Activated T-cell treated with anti-CD3 and anti-CD28 coated beads, Interleukin-2, amount 50 U/mL, for 72 hours (primary cell): ENCODE measurements at places on chromosomes 13 and 19. TPM values are rescaled to one million over a fixed set of nuclear protein-coding genes. Genes with fewer than 3 reads are reported as not detected.
A peak's percentile ranks its signal among the peaks of the same experiment; 100 is the strongest.

- H3K4me3 ChIP-seq = no peak overlapping the region
- H3K27ac ChIP-seq = no peak overlapping the region
- H3K27me3 ChIP-seq = no peaks in the 10 kb centered on the region
- peaks cover 14% of the 10 kb centered on the region for H3K4me1 ChIP-seq
- DNase-seq = no peak
These were observed 324.9 kb downstream of the FOXO1 start for GRCh38 chr13:40341501-40341900.

DNA sequence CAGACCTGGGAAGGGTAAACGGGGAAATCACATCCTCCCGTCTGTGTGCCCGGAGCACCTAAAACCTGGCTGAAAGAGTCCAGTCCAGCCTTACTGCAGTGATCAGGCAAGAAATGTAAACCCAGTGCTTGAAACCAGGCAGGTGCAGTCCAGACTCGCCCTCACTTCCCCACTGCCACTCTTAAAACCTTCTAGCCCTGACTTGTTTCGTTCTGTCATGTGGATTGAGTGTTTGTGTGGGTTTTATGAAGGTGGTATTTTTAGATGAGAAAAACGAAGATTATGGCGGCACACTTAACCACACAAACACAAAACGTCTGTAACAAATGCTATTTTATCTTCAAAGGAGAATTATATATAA, 839 bp upstream of the CKAP2 start:
- H3K4me1 ChIP-seq = peaks cover 41% of the 10 kb centered on the region
- H3K27ac ChIP-seq = peak overlapping the region; percentile 80
- peaks cover 2% of the 10 kb centered on the region for H3K36me3 ChIP-seq
- DNase-seq = peak; percentile 22
- peak overlapping the region; percentile 91 for H3K4me3 ChIP-seq

Gene CELF5
- total RNA-seq = 0.42 TPM

- DNase-seq = no peak
- no peaks in the 10 kb centered on the region for H3K4me1 ChIP-seq
- H3K27ac ChIP-seq = no peak overlapping the region
- H3K4me3 ChIP-seq = no peak overlapping the region
- H3K27me3 ChIP-seq = no peaks in the 10 kb centered on the region
These were observed 209.6 kb downstream of the OLFM4 start for GRCh38 chr13:53238261-53238660.

- H3K27ac ChIP-seq = no peak overlapping the region
- H3K36me3 ChIP-seq = no peaks in the 10 kb centered on the region
- H3K4me1 ChIP-seq = no peaks in the 10 kb centered on the region
- H3K4me3 ChIP-seq = no peak overlapping the region
- no peak for DNase-seq
These were observed 103.6 kb upstream of the MYO16 start for GRCh38 chr13:108525827-108526226.

DNA sequence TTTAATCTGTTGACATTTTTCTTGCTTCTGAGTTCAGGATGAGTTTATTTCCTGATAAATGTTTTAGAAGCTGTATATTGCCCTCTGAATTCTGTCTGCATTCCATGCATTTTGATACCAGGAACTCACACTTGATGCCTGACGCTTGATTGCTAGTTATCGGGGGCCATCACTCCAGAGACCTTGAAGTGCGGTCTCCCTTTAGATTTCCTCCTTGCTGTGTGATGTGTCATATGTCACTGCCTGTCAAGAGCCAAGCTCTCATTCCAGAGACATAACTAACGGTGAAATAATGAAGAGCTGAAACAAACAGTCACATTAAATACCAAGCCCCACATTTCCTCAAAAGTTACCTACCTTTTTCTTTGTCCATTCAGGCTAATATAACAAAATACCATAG, 155.5 kb downstream of the TNFSF13B start:
- no peak for DNase-seq
- no peaks in the 10 kb centered on the region for H3K27me3 ChIP-seq
- no peak overlapping the region for H3K27ac ChIP-seq
- no peak overlapping the region for H3K4me3 ChIP-seq

Gene AP1M1
- 112 TPM for total RNA-seq

Gene PTH2
- total RNA-seq = not detected

DNA sequence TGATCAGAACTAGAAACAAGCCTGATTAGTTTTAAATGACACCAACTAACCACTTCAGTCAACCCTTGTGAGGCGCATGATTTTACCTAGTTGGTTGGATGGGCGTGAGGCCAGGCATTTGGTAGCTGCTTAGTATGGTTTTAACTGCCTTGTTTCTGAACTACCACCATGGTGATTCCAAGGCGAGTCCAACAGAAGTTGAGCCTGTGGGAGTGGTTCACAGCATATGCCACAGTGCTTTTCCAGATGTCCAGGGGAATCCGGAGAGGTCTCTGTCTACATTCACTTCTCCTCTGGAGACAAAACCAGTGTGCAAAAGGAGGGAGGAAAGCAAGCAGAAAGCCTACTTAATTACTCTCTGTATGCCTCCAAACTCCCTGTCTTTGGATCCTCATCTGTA, 524.1 kb downstream of the GPC6 start:
- no peaks in the 10 kb centered on the region for H3K36me3 ChIP-seq
- peaks cover 12% of the 10 kb centered on the region for H3K27me3 ChIP-seq
- no peak for DNase-seq
- H3K4me1 ChIP-seq = no peaks in the 10 kb centered on the region
- H3K27ac ChIP-seq = no peak overlapping the region
- H3K4me3 ChIP-seq = no peak overlapping the region

GRCh38 chr19:39641773-39642172, 13.9 kb upstream of the LGALS16 start:
- peaks cover 72% of the 10 kb centered on the region for H3K27me3 ChIP-seq
- H3K4me1 ChIP-seq = no peaks in the 10 kb centered on the region
- no peak for DNase-seq
- no peak overlapping the region for H3K4me3 ChIP-seq
- no peaks in the 10 kb centered on the region for H3K36me3 ChIP-seq

Gene ZNF729
- total RNA-seq = not detected

DNA sequence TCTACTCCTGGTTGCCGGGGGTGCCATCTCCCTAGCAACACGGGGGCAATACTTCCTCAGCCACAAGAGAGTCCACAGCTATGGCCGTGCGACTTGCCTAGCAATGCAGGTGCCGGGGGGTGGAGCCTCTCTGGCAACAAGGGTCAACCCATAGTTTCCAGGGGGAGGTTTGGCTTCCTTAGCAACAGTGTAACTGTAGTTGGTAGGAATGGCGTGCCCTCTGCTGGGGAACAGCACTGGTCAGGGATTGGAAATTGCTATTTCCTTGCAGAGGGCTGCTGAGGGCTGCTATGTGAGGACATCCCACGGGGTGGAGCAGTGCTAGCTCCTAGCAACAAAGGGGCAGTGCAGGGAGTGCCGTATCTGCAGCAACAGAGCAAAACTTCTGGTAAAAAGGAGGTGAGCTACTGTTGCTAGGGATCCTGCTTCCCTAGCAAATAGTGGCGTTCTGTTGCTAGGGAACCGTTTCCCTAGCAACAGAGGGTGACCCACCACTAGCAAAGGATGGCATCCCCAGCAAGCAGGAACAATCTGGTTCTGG, 7.0 kb upstream of the TMC4 start:
- H3K4me1 ChIP-seq = no peaks in the 10 kb centered on the region
- peaks cover 7% of the 10 kb centered on the region for H3K36me3 ChIP-seq
- H3K27me3 ChIP-seq = no peaks in the 10 kb centered on the region
- no peak overlapping the region for H3K4me3 ChIP-seq
- no peak for DNase-seq
- no peak overlapping the region for H3K27ac ChIP-seq

Gene ETV2
- 1.7 TPM for total RNA-seq

- no peaks in the 10 kb centered on the region for H3K36me3 ChIP-seq
- H3K4me1 ChIP-seq = no peaks in the 10 kb centered on the region
- no peaks in the 10 kb centered on the region for H3K27me3 ChIP-seq
- no peak overlapping the region for H3K4me3 ChIP-seq
These were observed 793.7 kb upstream of the PRR20A start for GRCh38 chr13:56347014-56347413.

GRCh38 chr13:19794631-19795030, 11.9 kb upstream of the PSPC1 start:
- H3K4me3 ChIP-seq = no peak overlapping the region
- no peaks in the 10 kb centered on the region for H3K27me3 ChIP-seq
- no peak for DNase-seq
- H3K27ac ChIP-seq = no peak overlapping the region
- no peaks in the 10 kb centered on the region for H3K36me3 ChIP-seq

Gene SBK2
- total RNA-seq = not detected

- DNase-seq = peak; percentile 91
- H3K36me3 ChIP-seq = no peaks in the 10 kb centered on the region
- peaks cover 53% of the 10 kb centered on the region for H3K4me1 ChIP-seq
- no peaks in the 10 kb centered on the region for H3K27me3 ChIP-seq
- H3K4me3 ChIP-seq = peak within 1 kb of the TSS; percentile 88
These were observed at the start of gene REX1BD for GRCh38 chr19:18588611-18589379. REX1BD (plus strand) TSS chr19:18588798; CDS start chr19:18588802, 4 bp downstream.

Gene SLC25A42
- 27.7 TPM for total RNA-seq

- DNase-seq = no peak
- no peaks in the 10 kb centered on the region for H3K27me3 ChIP-seq
- no peaks in the 10 kb centered on the region for H3K36me3 ChIP-seq
- no peak overlapping the region for H3K27ac ChIP-seq
- no peaks in the 10 kb centered on the region for H3K4me1 ChIP-seq
These were observed 939.0 kb upstream of the SLITRK1 start for GRCh38 chr13:84821261-84821660.

Gene YJU2
- 27.3 TPM for total RNA-seq

DNA sequence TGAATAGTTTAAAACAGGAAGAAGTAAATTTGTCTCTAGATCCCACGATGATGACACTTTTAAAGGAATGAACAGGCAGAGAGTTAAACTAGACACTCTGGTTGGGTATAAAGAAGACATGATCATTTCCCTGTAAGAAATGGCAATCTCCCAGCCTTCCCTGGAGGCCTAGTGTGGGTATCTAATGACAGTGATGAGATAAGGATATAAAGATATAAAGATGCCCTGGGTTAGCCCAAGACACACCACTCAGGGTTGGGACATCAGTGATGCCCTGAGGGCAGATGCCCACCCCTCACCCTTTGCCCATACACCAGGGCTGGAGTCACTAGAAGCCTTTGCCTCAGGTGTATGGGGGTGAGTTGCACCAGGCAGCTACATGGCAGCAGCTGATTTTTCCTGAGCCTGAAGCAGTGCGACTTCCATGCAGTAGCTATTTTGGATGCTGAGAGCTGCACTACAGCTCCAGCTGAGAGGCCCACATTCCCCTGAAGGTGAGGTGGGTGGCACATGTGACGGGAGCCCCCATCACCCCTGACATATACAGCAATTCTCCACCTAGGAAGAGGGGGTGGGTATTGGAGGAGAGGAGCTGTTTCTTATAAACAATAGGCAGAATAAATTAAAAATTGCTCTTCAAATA, 177.5 kb downstream of the NDFIP2 start:
- no peak for DNase-seq
- no peak overlapping the region for H3K27ac ChIP-seq
- H3K4me3 ChIP-seq = no peak overlapping the region
- H3K4me1 ChIP-seq = no peaks in the 10 kb centered on the region
- H3K36me3 ChIP-seq = no peaks in the 10 kb centered on the region
- H3K27me3 ChIP-seq = peaks cover 13% of the 10 kb centered on the region

DNA sequence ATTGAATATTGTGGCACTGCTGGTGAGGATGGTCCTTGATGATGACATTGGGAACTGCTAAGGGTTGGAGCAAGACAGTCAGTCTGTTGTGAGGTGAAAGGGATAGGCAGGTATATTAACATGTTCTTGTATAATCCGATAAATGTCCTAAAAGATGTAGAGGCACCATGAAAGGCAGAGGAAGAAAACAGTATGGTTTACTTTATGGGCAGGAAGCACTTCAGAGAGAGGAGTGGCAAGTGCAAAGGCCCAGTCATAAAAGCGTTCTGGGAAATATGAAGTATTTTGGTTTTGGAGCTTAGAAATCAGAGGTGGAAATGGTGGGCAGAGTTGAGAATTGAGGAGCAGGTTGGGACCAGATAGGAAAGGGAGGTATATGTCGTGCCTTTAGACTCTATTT, 9.5 kb downstream of the NUP58 start:
- DNase-seq = no peak
- peak overlapping the region; percentile 22 for H3K27ac ChIP-seq
- no peaks in the 10 kb centered on the region for H3K27me3 ChIP-seq
- peaks cover 12% of the 10 kb centered on the region for H3K36me3 ChIP-seq
- peaks cover 11% of the 10 kb centered on the region for H3K4me1 ChIP-seq
- no peak overlapping the region for H3K4me3 ChIP-seq

DNA sequence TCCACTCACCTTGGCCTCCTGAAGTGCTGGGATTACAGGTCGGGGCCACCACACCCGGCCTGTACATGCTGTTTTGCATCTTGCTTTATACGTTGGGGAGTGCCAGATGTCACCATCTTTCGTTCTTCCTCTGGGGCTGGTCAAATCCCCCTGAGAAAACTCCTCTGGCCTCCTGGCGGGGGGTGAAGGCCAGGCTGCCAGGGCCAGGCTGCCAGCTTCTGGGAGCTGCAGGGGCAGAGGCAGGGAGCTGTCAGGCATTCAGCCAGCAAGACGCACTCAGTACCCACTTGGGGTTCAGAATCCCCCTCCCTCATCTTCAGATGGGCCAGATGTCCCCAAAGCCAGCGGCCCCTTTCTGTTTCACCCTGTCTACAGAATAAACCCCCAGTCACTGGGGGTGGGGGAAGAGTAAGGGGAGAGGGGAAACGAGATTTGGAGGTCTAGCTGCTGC, 16.1 kb downstream of the ZSWIM9 start:
- no peak for DNase-seq
- H3K27me3 ChIP-seq = no peaks in the 10 kb centered on the region
- peaks cover 8% of the 10 kb centered on the region for H3K36me3 ChIP-seq
- peaks cover 12% of the 10 kb centered on the region for H3K4me1 ChIP-seq
- H3K27ac ChIP-seq = no peak overlapping the region
- H3K4me3 ChIP-seq = no peak overlapping the region

- H3K27me3 ChIP-seq = peaks cover 10% of the 10 kb centered on the region
- H3K27ac ChIP-seq = no peak overlapping the region
- H3K4me3 ChIP-seq = no peak overlapping the region
- H3K4me1 ChIP-seq = no peaks in the 10 kb centered on the region
- no peak for DNase-seq
These were observed 92.7 kb upstream of the SLC7A1 start for GRCh38 chr13:29688193-29688592.

GRCh38 chr13:56412856-56413255, 727.9 kb upstream of the PRR20A start:
- no peak overlapping the region for H3K4me3 ChIP-seq
- no peak for DNase-seq
- no peaks in the 10 kb centered on the region for H3K4me1 ChIP-seq
- no peaks in the 10 kb centered on the region for H3K36me3 ChIP-seq
- H3K27ac ChIP-seq = no peak overlapping the region

DNA sequence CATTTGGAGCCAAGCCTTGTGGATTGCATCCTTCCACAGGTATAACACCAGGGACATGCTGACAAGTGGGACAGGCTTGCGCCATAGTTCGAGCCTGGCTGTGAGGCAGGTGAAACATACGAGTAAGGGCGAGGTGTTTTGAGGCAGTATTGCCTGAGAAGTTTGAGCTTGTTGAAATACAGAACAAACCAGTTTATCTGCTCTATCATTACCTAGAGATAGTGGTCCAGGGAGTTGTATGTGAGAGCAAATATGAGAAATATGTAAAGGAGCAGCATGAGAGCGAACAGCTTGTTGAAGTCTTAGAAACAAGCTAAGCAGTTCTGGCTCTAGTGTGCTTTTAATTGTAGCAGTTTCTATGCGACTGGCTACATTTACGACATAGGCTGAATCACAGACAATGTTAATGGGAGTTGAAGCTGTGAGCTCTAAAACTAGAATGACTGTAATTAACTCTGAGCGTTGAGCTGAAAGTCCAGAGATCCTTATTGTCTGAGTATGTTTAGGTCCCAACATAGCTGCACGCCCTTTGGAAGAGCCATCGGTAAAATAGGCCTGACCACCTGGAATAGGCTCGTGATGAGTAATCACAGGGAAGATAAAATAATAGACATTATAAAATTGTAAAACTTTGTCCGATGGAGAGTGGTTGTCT, 8.2 kb downstream of the ZNF439 start:
- H3K4me3 ChIP-seq = no peak overlapping the region
- H3K36me3 ChIP-seq = peaks cover 35% of the 10 kb centered on the region
- H3K27me3 ChIP-seq = no peaks in the 10 kb centered on the region
- DNase-seq = no peak

Gene GPR4
- total RNA-seq = not detected
